ENCODE measurements at places on chromosomes 11 and 22.

DNA sequence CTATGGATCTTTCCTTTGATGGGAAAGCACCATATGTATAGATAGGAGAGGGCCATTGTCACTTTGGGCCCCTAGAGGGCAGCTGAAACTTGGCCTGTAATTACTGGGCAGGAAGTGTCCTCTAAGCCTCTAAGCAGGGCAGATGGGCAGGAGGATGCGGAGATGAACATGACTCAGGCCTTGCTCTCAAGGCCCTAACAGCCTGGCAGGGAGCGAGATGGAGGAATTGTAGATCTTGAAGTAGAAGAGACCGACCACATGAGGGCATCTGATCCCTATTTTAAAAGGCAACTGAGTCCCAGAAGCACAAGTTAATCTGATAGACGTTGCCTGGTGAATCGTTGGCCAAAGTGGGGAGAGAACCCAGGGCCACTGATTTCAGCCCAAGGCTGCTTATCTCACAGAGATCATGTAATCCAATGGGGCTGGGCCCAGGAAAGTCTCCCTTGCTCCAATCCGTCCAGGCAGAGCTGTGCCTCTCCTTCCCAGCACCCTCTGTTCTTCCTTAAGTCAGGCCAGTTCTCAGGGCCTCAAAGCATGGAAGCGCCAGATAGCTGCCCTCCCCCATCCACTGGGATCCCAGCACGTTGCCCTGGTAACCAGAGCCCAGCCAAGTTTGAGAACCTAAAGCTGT lies 2.5 kb upstream of the SEPTIN3 start:
- DNase-seq = peak; percentile 55

DNA sequence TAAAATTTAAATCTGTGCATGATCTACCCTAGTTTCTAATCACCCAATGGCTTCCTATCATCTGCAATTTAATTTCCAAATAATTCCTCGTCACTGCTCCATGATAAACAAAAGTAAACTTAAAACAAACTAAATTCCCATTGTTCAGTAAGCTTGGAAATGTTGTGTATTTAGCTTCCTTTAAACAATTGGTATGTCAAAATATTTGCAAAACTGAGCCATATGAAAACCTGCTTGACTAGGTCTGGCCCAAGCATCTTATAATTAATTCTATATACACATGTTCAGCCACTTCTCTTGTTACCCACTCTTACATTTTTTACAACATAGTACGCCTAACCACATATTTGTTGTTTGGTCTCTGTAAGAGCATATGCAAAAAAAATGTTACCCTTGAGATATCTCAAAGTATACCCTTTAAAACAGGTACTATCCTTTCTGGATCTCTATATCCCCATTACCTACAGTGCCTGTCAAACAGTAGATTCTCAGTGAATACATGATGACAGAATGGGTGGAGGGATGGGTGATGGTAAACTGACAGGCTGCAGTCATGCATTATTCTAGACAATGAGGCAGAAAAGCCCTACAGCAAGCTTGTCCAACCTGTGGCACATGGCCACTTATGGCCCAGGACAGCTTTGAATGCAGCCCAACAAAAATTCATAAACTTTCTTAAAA lies 1277.9 kb upstream of the TENM4 start:
- no peak for DNase-seq

DNA sequence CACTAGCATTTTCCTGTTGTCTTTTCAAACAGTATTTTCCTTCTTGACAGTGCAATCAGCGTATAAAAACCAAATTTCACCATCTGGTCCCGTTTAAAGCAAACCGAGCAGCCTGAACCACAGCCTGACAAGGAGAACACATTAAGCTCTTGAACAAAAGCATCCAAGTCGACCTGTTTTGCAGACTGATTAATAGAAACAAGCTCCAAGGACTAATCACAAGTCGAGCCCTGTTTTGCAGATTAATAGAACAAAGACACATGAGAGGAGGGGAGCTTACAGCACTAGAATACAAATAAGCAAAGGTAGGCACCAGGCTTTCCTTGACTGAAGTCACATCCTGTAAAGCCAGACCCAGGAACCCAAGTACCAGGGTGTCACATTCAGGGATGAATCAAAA lies 104.8 kb downstream of the MPPED2 start:
- DNase-seq = no peak

GRCh38 chr11:44602891-44603310 lies 37.4 kb downstream of the CD82 start:
- DNase-seq = no peak

DNA sequence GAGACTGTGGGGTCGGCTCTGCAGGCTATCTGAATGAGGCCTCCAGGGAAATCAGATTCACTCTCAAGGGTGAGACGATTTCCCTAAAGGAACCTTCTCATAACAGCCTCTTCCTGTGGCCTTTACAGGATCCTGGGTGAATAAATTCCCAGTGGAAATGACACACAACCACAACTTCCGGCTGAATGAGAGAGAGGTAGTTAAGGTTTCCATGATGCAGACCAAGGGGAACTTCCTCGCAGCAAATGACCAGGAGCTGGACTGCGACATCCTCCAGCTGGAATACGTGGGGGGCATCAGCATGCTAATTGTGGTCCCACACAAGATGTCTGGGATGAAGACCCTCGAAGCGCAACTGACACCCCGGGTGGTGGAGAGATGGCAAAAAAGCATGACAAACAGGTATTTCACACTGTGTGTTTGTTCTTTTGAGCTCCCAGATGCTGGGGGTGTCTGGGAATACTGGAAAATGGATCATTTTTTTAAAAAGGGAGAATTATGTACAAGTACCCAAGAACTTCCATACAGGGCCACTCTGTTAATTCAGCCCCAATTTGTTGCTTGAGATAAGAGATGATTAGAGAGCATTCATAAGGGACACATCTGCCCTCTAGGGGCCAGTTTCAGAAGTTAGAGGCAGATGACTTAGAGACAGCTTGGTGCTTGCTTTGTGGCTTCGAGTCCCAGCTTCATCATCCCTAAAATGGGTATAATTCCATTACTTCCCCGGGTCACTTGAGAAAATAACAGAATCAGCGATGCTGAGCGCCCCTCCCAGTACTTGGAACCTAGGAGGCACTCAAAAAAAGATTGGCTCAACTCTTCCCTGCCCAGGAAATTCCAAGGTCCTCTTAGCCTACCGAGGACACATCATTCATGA lies 10.2 kb downstream of the SERPIND1 start:
- DNase-seq = peak; percentile 62

DNA sequence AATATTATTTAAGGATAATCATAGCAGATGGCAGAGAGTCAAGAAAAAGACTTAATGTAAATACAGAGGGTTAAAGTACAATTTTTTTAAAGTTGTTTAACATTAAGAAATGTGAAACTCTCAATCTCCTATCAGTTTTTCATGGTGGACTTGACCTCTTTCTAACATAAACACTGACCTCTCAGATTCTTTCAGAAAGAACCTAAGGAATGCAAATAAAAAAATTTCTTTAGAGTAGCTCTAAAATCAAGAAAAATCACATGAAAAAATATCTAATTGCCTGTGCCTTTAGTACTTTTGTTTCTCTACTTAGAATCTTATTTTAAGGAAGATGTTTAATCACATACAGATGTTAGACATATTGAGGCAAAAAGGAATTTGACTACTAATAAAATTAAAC lies 12.9 kb downstream of the RNF141 start:
- no peak for DNase-seq

All from activated CD4-positive, alpha-beta T cell treated with anti-CD3 and anti-CD28 coated beads for 48 hours (primary cell).